PC-3 (cell line): ENCODE measurements at places on chromosomes 1 and 21. TPM values are rescaled to one million over a fixed set of nuclear protein-coding genes. Genes with fewer than 3 reads are reported as not detected.

DNA sequence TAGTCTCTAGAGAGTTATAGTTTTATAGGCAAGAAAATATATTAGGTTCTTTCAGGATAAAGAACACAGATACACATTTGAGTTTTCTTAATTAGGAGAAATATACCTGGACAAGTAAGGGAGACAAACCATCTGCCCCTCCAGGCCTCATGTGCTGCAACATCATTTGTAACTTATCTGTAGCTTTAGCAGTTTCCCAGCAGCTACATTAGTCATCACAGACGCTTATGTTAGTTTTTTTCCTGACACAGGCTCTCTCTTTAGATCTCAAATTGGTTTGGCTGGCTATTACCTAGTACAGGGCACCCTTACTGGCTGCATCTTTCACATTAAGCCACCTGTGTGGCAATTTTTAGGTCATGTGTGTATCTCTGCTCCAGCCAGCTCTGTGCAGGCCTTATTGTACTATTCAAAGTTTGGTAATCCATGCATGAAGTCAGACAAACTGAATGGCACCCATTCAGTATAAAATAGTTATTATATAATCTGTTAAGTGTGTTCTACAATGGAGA, 25.9 kb downstream of the GNPAT start:
- DNase-seq = no peak

Gene MYOG
- not detected in 2 replicates for total RNA-seq

GRCh38 chr1:88985692-88986091, 6.7 kb downstream of the KYAT3 start:
- DNase-seq = peak; percentile 32

GRCh38 chr1:208024406-208024805, 113.5 kb upstream of the CD34 start:
- peak; percentile 52 for DNase-seq

- DNase-seq = no peak
Measured at GRCh38 chr21:15301014-15301413, 236.2 kb upstream of the NRIP1 start.

Gene HPDL
- total RNA-seq = not detected in 2 replicates

GRCh38 chr1:219657186-219657585, 44.3 kb upstream of the ZC3H11B start:
- DNase-seq = no peak

- no peak for DNase-seq
Measured at GRCh38 chr1:39995973-39996393, 41.0 kb downstream of the MFSD2A start.

GRCh38 chr1:182561456-182561855, 27.6 kb downstream of the RNASEL start:
- no peak for DNase-seq

Gene PROX1
- 0.12 TPM in 1 of 2 replicates, not detected in the other for total RNA-seq

DNA sequence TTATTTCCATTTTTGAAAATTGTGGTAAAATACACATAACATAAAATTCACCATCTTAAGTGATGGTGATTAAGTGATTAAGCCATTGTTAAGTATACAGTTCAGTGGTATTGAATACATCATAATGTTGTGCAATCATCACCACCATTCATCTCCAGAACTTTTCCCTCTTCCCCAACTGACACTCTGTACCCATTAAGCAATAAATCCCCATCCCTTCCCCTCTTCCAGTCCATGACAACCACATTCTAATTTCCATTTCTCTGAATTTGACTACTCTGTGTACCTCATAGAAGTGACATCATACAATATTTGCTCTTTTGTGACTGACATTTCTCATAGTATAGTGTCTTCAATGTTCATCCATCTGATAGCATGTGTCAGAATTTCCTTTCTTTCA, 124.8 kb downstream of the DISC1 start:
- DNase-seq = no peak

DNA sequence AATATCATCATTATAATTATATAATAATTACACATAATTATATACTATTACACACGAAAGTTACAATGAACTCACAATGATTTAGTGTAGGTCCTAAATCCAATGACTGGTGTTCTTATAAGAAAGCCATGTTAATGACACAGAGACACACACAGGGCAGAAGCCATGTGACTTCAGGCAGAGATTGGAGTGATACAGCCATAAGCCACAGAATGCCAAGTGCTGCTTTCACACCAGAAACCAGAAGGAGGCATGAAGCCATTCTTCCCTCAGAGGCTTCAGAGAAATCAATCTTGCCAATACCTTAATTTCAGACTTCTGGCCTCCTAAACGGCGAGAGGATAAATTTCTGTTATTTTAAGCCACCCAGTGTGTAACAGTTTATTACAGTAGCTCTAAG, 147.4 kb upstream of the KRTAP19-8 start:
- no peak for DNase-seq

Gene GLRX2
- total RNA-seq = 16.5 and 18.6 TPM in 2 replicates

GRCh38 chr1:211258310-211258755, 833 bp upstream of the RCOR3 start:
- peak; percentile 78 for DNase-seq

- DNase-seq = no peak
Measured at GRCh38 chr1:26971590-26971989, 11.3 kb upstream of the KDF1 start.

Gene TRABD2B
- total RNA-seq = 0.44 and 0.63 TPM in 2 replicates

Gene DARS2
- 71.8 and 77.3 TPM in 2 replicates for total RNA-seq

- peak; percentile 20 for DNase-seq
Measured at GRCh38 chr1:246947255-246947654, 15.5 kb upstream of the AHCTF1 start.

DNA sequence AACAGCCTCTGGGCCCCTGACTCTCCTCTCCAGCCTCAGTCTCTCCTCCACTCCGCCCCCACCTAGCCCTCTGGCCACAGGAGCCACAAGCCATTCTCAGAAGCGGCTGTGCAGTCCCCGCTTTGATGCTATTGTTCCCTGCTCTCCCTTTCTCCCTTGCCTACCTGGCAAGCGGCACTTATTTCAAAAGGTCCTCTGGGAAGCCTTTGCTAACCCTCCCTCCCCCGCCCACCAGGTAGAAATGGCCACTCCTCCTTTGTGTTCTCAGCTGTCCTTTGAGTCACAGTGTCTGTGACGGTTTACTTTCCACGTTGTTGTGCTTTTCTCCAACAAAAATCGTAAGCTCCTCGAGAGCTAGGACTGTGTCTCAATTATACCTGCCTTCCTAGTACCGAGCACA, 338.4 kb upstream of the PROX1 start:
- DNase-seq = no peak

- peak; percentile 31 for DNase-seq
Measured at GRCh38 chr1:8315573-8316475, 2.1 kb upstream of the SLC45A1 start.

- DNase-seq = peak; percentile 31
Measured at GRCh38 chr1:100009458-100009857, 39.7 kb downstream of the SLC35A3 start.

Gene FNDC5
- 0.22 and 0.35 TPM in 2 replicates for total RNA-seq

DNA sequence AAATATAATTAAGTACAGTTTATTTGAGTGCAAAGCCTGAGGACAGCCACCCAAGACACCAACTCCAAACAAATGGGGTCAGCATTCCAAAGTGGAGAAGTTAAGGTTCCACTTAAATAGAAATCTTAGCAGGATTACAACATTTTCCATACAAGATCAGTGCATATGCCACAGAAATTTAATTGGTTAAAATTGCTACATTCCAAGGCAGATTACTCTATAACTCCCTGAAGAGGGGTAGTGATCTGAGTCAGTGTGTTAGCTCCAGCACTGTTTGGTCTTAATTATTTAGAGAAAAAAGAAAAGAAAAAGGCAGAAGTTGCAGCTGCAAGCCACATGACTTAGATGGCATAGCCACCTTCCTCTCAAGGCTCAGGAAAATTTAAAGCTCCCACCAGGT, 297.5 kb downstream of the HHIPL2 start:
- no peak for DNase-seq

- DNase-seq = no peak
Measured at GRCh38 chr1:24020025-24020424, 39.9 kb upstream of the SRSF10 start.

Gene KCTD3
- total RNA-seq = 48.4 and 52.8 TPM in 2 replicates

Gene KRTAP21-2
- total RNA-seq = not detected in 2 replicates

DNA sequence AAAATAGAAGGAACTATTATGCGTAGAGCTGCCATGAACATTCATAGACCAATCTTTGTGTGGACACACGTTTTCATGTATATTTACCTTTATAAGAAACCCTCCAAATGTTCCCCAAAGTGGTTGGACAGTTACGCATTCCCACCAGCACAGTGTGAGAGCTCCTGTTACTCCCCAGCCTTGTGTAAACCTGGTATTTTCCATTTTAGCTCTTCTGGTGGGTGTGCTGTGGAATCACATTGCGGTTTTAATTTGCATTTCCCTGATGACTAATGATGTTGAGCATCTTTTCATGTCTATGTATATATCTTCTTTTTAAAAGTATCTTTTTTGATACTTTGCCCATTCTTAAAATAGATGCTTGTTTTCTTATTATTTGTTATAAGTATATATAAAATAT, 3.2 kb upstream of the UBASH3A start:
- peak; percentile 23 for DNase-seq

- no peak for DNase-seq
Measured at GRCh38 chr21:31084689-31085088, 46.4 kb upstream of the KRTAP19-8 start.

Gene MAN1C1
- 0.11 and 0.75 TPM in 2 replicates for total RNA-seq

DNA sequence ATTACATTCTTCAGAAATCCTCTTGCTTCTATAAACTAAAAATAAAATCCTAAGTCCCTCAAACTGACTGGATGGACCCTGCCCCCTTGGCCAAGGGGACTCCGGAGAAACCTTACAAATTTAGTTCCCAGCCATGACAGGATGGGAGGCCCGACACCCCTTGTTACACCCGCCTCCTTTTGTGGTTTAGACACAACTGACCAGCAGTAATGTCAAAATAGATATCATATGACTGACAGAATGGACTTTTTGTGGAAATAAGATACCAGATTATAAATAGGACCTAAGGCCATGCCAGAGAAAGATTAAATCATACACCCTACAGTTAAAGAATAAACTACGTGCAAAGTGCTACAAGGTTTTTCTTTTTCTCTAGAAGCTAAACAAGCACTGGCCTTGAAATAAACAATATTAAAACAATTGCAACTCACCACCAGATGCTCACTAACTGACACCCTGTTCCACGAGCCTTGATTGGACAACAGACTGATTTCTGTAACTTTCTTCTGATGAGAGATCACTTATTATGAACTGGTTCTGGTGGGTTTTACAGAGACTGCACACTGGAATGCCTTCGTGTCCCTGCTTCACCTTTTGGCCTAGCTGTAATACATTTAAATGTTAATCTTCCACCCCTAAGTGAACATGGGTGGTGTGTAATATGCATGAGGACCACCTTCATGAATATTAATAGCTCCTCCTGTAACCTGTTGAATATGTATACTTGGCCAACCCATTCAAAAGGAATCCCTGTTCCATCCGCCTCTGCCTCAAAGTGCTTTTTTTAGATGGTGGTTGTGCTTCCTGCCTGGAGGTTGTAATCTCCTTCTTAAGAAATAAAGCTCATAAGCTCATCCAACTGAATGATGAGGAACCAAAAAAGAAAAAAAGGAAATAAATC, 99.6 kb downstream of the ODF2L start:
- no peak for DNase-seq

Gene GRHL3
- 3.5 and 7.8 TPM in 2 replicates for total RNA-seq

DNA sequence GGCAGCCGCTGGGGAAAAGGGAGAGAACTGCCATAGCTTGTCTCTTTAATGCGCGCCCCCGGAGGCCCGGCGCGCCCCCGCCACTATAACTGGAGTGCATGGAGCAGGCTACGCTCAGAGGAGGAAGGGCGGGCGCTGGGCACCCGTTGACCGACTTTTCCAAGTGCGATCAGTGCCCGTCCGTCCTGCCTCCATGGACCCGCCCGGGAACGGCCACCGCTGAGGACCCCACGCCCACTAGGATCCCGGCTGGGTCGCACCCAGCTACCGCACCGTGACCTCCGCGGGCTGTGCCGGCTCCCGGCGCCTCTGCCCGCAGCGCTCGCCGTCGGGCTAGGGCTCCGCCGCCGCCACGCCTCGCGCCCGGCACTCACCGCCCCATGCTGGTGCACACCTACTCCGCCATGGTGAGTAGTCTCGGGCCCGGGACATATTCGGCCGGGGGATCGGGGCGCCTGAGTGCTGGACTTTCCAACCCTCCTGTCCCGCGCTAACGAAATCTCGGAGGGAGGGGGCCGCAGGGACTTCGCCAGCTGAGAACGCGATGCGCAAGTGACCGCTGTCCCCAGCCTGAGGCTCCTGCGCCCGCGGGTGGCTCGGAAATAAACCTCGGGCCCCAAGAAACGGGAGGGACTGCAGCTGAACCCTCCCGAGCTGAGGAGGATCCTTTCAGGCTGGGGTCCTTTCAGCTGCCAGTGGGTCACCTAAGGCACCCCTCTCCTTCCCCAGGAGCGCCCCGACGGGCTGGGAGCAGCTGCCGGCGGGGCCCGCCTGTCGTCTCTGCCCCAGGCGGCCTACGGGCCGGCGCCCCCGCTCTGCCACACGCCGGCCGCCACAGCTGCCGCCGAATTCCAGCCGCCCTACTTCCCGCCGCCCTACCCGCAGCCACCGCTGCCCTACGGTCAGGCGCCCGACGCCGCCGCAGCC, at the start of gene TFAP2E:
TFAP2E (plus strand) TSS at position 117 of the 927 bp plus-strand sequence; CDS start at position 381, 264 bp downstream.
- DNase-seq = peak; percentile 46

Gene MXRA8
- total RNA-seq = 25.3 and 29.0 TPM in 2 replicates

- no peak for DNase-seq
Measured at GRCh38 chr1:26976621-26977510, 16.6 kb upstream of the KDF1 start.

Gene FMO5
- 2.8 and 3.2 TPM in 2 replicates for total RNA-seq

DNA sequence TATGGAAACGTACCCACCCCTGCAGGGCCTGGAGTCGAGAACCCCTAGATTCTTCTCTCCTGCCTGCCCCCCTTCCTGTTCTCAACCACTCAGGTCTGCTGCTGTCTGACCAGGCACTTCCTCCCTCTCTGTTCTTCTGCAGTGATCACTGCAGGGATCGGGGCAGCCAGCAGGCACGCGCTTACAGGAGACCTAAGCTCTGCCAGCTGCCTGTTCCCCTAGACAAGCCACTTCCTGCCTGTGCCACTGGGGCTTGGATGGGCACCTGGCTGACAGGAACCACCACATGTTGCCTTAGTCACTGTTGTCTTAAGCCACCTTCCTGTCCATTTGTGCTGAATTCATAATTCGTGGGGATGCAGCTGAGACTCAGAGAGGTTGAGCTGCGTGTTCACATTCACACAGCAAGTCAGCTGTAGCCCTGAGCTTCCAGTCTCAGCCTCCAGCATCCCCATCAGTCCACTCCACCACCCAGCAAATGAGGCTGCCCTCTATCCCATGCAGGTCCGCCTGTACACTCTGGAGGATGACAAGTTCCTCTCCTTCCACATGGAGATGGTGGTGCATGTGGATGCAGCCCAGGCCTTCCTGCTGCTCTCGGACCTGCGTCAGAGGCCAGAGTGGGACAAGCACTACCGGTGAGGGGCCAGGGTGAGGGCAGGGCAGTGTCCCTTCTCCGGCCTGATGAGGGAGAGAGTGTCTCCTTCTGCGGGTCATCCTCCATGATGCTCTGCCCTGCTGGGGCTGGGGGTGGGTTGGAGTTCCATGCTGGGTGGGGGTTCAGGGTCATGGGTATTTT, 18.6 kb downstream of the FAM151A start:
- peak; percentile 23 for DNase-seq

Gene ZBTB8B
- total RNA-seq = 0.22 and 0.23 TPM in 2 replicates

GRCh38 chr1:162364498-162364897, 12.2 kb downstream of the SPATA46 start:
- no peak for DNase-seq
